ENCODE measurements at places on chromosomes 7 and 10.

- no peak for DNase-seq
Measured at GRCh38 chr10:30431435-30431911, 2.5 kb upstream of the MAP3K8 start.

DNA sequence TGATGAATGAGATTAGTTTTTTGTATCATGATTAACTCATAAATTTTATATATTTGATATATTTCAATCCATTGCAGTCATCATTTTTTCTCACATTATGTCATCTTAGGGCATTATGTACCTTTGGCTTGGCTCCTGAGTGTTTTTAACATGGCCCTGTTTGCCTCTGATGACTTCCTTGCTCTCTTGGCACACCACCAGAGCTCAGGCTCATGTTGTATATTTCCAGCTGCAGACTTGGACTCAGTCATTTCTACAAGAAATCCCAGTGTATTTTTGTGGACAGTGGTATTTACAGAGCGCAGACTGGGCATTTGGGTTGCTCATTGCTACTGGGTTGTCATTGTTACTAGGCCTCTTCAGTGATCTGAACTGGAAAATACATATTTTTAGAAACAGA, 188.5 kb downstream of the ADRA2A start:
- DNase-seq: no peak

DNA sequence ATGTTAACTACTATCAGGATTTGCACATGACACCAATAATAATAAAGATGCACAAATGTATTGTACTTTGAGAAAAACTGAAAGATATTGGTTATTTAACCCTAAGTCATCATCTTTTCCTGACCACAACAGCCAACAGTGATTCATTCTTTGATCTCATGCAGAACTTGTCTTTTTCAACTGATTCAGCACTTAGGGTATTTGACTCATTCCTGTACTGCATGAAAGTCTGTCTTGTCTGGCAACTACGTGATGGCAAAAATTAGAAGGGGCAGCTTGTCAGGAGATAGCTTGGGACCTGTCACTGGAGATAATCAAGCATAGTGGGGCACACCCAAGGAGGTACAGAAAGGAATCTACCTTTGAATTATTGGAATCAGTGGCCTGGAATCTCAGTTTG, 77.8 kb upstream of the LRRC17 start:
- DNase-seq: no peak

GRCh38 chr7:132352800-132353199, 223.5 kb downstream of the PLXNA4 start:
- no peak for DNase-seq

DNA sequence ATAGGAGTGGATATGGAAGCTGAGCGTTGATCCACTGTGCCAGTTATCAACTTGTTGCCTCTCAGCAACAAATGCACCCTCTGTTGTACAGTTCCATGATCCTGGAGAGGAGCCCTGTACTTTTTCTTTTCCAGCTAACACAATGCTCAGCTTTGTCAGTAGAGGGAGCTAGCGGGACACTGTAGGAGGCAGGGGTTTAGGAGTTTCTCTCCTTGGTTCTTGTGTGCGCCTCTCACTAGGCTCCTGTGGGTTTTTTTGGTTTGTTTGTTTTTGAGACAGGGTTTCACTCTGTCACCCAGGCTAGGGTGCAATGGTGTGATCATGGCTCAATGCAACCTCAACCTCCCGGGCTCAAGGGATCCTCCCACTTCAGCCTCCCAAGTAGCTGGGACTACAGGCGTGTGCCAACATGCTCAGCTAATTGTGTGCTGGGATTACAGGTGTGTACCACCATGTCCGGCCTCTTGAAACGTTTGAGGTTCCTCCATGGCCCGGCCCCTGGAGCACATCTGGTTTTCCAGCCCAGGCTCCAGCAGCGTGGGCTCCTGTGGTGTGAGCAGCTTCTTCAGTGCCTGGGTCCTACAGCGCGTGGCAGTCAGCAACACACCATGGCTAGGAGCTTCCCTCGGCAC, 12.0 kb upstream of the MARVELD1 start:
- no peak for DNase-seq

DNA sequence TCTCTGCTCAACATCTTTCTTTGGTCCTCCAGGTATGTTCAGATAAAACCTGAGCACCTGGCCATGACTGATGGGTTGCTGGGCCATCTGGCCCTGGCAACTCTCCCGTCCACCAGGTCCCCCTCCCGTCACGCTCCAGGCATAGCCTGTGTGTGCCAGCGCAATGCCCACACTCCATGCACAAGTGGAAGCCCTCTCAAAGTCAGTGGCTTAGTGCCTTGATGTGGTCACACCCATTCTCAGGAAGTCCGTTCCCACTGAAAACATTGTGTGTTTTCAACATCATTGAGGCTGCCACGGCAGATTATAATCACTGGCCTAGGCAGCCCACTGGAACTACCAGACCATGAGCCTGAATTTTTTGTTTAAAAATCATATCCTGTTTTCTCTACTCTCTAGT, 170.6 kb upstream of the LANCL2 start:
- no peak for DNase-seq

DNA sequence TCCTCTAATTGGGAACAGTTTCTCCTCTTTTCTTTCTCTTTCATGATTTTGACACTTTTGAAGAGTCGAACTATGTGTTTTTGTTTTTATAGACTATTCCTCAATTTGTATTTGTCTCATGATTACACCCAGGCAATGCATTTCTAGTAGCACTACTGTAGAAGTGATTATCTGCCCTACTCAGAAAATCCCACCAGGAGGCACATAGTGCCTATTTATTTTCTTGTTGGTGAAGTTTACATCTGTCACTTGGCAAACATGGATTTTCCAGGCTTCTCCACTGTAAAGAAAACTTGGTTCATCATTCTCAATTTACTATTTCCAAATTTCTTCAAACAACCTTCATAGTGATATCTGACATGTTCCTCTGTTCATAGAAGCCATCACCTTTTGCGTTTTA, 893.9 kb downstream of the CCSER2 start:
- DNase-seq: no peak

DNA sequence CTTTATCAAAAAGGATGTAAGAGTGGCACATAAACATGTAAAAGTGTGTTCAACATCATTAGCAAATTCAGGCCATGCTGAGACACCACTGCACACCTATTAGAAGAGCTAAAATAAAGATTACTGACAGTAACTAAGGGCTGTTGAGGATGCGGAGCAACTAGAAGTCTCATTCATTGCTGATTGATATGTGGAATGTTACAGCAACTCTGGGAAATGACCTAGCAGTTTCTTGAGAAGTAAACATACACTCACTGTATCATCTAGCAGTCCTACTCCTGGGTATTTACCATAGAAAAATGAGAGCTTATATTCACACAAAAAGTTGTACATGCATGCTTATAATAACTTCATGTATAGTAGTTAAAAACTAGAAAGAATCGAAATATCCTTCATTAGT, 77.3 kb downstream of the CCSER2 start:
- DNase-seq: no peak

- no peak for DNase-seq
Measured at GRCh38 chr7:79506481-79506880, 53.0 kb upstream of the MAGI2 start.

All from sigmoid colon (tissue), 7 donors.